Fibroblast of the aortic adventitia (primary cell): ENCODE measurements at places on chromosomes 5 and 9. TPM values are rescaled to one million over a fixed set of nuclear protein-coding genes. Genes with fewer than 3 reads are reported as not detected.

The STPG3 gene
- not detected in 2 replicates for total RNA-seq

The LPAR1 gene
- total RNA-seq, result 39.2 and 265 TPM in 2 replicates

The ARHGEF37 gene
- total RNA-seq, result 2.6 and 2.7 TPM in 2 replicates

- DNase-seq, result no peak
Measured at GRCh38 chr5:126863402-126863801, 86.5 kb downstream of the LMNB1 start.

The LMX1B gene
- not detected in 2 replicates for total RNA-seq

DNA sequence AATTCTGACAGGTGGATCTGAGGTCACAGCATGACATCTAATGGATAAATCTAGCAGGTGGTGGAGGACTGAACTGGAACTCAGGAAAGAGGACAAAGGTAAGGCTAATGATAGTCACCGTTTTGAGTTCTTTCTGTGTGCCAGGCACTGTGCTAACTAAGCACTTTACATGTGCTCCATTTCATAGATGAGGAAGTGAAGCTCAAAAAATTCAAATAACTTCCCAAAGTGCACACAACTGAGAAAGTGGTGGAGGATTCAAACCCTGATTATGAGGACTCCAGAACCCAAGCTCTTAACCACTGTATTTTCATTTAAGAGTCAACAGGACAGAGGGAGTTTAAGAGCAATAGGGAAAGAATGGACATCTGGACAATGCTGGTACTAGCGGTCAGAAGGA is 7.1 kb upstream of the DELE1 start:
- no peak for DNase-seq

GRCh38 chr9:71936066-71936465 is 24.6 kb downstream of the C9orf85 start:
- no peak for DNase-seq

The PCA3 gene
- total RNA-seq, result not detected in 2 replicates

DNA sequence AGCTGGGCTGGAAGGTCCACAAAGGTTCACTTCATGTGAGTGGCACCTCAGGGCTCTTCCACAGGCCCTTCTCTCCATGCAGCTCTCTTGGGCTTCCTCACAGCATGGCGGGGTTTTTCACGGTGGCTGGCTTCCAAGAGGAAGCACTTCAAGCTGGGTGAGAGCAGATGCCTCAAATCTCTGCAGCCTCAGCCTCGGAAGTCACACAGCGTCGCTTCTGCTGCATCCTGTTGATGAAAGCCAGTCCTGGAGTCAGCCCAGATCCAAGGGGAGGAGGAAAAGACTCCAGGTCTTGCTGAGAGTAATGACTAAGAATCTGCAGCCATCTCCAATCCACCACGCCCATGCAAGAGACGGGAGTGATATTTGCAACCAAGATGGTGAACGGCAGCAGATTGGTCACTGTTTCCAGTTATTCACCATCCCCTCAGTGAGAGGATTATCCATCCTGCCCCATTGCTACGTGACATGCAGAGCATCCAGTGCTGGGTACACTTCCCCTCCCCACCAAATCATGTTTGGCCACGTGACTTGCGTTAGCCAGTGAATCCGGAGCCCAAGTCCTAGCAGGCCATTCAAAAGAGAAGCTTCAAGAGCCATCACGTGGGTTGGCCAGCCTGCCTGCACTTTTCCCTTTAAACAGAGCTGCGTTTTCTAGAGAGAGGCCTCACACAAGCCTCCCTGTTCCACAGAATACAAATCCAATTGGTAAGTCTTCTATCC is 173.9 kb downstream of the C9orf50 start:
- DNase-seq, result no peak

The LRRC19 gene
- not detected in 2 replicates for total RNA-seq

- DNase-seq, result peak; percentile 50
Measured at GRCh38 chr5:997001-997474, 11.6 kb upstream of the NKD2 start.

GRCh38 chr9:131578731-131579504 is 33.6 kb downstream of the PRRT1B start:
- no peak for DNase-seq

The PCDHB6 gene
- 0.18 TPM in 1 of 2 replicates, not detected in the other for total RNA-seq

- peak; percentile 45 for DNase-seq
Measured at GRCh38 chr5:35198075-35198474, 32.2 kb downstream of the PRLR start.

The PCDHB12 gene
- 0.18 and 0.25 TPM in 2 replicates for total RNA-seq

- DNase-seq, result peak; percentile 58
Measured at GRCh38 chr9:84781931-84782866, 112.7 kb downstream of the NTRK2 start.

GRCh38 chr5:16178745-16179372 is 732 bp downstream of the MARCHF11 start:
- DNase-seq, result peak; percentile 50

- no peak for DNase-seq
Measured at GRCh38 chr9:113129884-113130283, 20.9 kb upstream of the SLC31A2 start.

The SLC4A9 gene
- not detected in 2 replicates for total RNA-seq

The SLIT3 gene
- 52.5 and 65.3 TPM in 2 replicates for total RNA-seq

DNA sequence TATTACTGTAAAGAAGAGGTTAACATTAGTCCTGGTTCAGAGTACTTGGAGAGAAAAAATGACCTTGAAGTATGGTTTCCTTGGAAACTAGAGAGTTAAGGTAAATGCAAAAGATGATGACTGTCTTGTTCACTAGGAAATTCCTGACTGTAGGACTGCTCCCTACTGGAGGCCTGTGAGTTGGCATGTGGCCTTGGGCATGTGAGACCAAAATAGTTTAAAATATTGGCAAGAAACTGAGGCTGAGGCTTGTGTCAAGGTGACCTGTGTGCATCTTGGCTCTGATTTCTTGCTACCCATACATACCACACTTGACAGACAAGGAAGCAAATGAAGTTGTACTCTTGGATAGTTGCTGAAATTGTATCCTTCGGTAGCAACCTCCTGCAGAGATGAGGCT is 96.5 kb downstream of the TARS1 start:
- DNase-seq, result peak; percentile 5

The FLT4 gene
- 0.09 TPM in 1 of 2 replicates, not detected in the other for total RNA-seq

GRCh38 chr9:111978616-111979015 is 82.0 kb downstream of the UGCG start:
- no peak for DNase-seq

The XPA gene
- total RNA-seq, result 11.1 and 39.5 TPM in 2 replicates

The GPR150 gene
- total RNA-seq, result 0.27 and 0.98 TPM in 2 replicates
